Neuronal stem cell (in vitro differentiated cells): ENCODE measurements at places on chromosomes 12 and 14.

DNA sequence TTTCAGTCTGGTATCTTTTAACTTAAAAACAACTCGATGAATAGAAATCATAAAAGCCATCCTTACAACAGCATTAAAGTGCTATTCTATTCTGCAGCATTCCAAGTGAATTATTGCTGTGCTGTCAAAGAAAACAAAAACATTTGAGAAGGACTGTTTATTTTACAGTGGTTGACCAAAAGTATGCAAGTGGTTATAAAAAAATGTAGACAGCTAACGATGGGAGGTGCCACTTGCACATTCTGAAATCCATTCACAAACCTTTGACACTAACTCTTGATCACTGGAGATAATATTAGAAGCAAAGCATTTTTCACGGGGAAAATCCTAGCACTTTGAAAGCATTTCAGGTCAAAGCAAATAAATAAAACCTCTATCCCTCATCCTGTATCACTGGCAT lies 55.6 kb downstream of the HMGA2 start:
- no peak for DNase-seq

DNA sequence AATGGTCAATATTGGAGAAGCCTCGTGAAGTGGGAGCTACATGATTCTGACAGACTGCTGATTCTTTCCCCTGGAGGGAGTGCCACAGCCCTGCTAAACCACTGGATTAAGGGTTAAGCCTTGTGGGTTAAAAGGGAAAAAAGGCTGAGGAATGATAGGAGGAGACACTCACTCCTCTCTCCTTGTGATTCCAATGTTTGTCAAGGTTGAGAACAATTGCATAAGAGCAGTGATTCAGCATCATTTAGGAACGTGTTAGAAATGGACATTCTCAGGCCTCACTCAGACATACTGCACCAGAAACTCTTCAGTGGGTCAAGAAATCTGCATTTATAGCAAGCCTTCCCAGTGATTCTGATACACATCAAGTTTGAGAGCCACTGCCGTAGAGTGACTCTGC lies 87.8 kb upstream of the GZMB start:
- no peak for DNase-seq

GRCh38 chr14:93951635-93952540 lies 24.5 kb downstream of the ASB2 start:
- DNase-seq, result no peak

DNA sequence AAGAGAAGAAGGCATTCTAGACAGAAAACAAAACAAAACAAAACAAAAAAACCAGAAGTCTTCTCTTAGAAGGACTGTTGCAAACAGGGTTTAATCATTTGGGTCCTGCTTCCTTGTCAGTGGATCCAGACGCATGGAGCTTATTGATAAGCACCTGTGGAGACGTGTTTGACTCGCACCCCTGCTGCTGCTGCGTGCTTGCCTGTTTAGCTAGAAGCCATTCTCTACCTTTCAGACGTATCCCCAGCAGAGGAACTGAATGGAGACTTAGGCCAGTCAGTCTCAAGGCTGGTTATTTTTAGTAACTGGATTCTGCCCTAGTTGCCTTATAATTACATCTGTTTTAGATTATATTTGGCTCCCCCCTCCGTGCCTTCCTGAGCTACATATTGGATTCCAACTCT lies 186.1 kb upstream of the EEA1 start:
- no peak for DNase-seq

DNA sequence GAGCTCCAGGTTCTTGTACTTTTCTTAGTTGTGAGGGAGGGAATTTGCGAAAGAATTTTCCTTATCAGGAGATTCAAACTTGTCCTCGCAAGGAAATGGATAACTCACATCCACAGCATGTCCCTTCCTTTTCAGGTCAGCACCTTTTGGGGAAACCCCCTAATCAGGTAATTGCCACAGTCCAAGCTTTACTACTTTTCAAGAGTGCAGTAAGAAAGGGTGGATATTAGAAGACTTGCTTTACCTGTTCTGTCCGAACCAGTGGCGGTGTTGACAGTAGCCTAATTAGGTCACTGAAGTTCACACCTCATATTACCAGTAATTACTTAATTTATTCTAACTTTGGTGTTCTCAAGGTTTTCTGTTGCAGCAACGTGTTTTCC lies 6.7 kb upstream of the C12orf50 start:
- DNase-seq, result no peak

- DNase-seq, result peak; percentile 53
These were observed at the start of gene PLXNC1 for GRCh38 chr12:94147991-94148738. Gene PLXNC1 (plus strand): TSS chr12:94148577. CDS start chr12:94148972, 395 bp downstream.

DNA sequence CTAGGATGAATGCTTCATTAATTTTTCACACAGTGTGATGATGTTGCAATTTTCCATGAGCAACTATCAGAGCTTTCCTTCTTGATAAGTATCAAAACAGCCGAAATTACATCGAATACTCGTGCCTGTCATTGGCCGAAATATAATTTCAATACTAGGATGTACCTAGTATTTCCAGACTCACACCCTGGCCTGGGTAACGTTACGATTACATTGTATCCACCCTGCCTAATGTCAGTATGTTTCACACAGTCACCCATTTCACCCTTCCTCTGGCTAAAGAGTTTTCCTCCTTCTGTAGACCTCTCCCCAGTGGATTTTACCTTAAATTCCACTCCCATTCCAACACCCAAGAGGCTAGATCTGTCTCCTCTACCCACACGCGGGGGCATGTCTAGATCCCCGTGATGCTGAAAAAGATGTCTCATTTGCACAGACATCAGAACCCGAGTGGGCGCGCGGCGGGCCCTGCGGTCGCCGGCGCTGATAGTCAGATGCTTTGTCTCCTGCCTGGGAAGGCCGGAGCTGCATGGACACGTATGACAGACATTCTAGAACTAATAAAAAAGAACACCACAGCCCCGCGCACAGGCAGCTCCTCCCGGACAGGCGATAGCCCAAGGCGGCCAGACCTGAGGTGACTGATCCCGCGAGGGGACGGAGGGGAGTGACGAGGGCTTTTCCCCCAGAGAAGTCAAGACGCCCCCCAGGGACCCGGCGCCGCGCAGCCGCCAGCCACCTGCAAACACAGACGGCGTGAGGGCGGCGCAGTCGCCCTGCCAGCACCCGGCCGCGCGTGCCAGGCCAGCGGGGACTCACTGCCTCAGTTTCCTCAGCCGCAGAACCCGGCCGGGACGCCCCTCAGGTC lies 723 bp downstream of the KIF21A start:
- peak; percentile 29 for DNase-seq

GRCh38 chr14:100388103-100389054 lies 65.2 kb downstream of the SLC25A47 start:
- no peak for DNase-seq

DNA sequence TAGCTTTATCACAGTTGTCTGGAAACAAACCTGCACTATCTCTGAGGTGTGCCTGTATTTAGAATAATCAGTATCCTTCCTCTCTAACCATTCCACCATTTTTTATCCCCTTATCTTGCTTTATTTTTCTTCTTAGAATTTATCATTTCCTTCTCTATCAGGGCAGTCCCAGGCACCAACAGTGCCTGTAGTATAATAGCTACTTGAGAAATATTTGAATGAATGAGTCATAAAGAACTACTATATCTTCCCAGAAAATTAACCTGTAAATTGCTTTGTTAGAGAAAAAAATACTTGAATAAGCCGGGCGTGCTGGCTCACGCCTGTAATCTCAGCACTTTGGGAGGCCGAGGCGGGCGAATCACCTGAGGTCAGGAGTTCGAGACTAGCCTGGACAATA lies 21.2 kb upstream of the FOXJ2 start:
- no peak for DNase-seq

- no peak for DNase-seq
These were observed 91.4 kb upstream of the CPM start for GRCh38 chr12:69024413-69024812.

- DNase-seq, result no peak
These were observed 39.0 kb downstream of the GPR68 start for GRCh38 chr14:91205459-91205858.

DNA sequence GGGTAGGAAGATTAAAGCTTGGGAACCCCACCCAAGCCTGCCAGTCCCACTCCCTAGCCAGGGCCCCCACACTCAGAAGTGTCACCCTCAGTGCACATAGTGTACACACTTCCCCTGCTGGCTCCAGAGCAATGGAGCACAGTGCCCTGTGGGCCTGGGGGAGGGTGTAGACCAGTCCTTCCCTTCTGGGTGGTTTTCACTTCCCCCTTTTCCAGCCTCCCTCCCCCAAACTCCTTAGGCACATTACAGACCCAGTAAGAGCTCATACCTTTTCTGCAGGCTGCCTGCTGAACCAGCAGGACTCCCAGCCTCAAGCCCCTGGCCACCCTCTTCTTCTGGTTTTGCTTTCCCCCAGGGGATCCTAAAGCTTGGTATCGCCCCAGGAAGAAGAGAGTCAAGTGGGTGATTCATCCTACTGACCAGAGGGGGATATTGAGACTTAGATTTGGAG lies at the start of gene ZNF385A:
ZNF385A (minus strand) TSS at position 143 of the 451 bp plus-strand sequence. CDS start 219 bp downstream, outside the sequence.
- DNase-seq, result no peak

DNA sequence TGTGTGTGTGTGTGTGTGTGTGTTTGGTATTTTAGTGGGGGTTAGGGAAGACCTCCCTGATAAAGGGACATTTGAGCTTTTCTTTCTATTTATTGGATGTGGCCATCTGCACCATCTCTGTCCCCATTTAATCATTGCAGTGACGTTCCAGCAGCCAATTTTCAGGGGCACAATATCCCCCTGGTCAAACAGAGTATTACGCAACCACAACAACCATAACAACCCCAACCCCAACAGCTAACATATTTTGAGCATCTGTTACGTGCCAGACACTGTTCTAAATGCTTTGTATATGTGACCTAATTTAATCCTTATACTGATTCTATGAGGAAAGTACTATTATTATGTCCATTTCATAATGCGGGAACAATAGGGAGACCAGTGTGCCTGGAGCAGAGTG lies 87.4 kb downstream of the TTC8 start:
- no peak for DNase-seq

GRCh38 chr12:99131751-99132199 lies 486.7 kb downstream of the APAF1 start:
- peak; percentile 76 for DNase-seq

DNA sequence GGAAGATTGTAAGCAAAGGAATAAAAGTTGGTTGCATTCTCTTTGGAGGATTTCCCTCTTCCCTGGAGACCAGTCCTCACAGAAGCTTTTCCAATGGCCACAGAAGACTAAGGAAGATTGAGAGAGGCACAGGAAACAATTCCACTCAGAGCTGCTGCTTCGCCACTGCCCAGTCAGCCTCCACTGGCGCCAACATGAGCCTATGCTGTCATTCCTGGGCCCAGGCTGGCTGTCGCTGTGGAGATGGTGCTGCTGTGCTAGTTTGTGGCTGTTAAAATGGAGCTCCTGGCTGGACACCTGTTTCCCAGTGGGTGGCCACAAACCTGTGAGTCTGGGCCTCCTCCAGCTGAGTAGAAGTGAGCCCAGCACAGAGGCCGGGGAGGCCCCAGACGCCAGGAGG lies 6.6 kb downstream of the P2RX7 start:
- DNase-seq, result no peak

GRCh38 chr14:73694083-73694482 lies 20.1 kb downstream of the PNMA1 start:
- no peak for DNase-seq

DNA sequence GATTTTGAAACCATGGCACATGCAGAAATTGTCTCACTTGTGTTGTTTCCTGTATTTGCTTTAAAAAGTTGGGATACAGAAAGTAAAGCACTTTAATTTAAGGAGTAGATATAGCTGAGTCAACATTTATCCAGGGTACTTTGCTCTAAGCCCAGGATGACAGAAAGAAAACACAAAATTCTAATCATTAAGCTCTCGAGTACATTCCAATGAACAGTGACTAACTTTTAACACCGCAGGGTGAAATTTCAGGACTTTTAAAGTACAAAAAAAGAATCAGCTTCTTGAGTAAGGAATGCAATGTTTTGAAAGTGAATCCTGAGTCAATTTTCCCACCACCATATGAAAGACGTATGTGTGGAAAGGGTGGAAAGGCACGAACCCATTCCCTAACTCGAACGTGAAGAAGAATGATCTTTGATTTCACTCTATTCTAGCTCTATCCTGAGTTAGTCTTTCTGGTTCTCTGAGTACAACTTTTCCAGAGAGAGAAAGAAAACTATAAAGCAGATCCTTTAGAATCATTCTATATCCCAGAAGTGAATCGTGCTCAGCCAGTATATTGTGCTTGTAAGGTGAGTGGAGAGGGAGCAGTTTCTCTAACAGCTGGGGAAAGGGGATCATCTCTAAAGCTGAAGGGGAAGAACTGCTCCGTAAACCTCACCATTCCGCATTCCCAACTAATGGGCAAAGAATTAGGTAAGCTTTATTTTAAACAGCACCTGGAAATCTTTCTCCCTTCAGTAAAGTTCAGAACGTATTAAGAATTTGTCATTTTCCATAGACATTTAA lies 779.0 kb upstream of the FLRT2 start:
- DNase-seq, result no peak

DNA sequence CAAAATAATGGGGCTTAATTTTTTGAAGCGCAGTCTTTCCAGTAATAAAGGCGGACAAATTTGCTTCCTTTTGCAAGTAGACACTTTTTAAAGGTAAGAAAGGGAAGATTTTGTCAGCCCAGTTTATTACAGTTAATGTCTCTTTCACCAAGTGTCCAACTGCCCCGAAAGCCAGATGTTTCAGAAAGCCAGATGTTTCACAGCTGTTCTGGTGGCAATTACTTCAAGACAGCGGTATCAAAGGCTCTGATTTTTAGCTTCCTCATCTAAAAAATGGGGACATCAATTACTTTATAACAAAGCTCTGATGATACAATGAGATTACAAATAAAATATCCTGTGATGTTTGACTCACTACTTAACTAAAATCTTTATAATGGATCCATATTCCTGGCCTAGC lies 1.0 kb downstream of the WBP11 start:
- no peak for DNase-seq

DNA sequence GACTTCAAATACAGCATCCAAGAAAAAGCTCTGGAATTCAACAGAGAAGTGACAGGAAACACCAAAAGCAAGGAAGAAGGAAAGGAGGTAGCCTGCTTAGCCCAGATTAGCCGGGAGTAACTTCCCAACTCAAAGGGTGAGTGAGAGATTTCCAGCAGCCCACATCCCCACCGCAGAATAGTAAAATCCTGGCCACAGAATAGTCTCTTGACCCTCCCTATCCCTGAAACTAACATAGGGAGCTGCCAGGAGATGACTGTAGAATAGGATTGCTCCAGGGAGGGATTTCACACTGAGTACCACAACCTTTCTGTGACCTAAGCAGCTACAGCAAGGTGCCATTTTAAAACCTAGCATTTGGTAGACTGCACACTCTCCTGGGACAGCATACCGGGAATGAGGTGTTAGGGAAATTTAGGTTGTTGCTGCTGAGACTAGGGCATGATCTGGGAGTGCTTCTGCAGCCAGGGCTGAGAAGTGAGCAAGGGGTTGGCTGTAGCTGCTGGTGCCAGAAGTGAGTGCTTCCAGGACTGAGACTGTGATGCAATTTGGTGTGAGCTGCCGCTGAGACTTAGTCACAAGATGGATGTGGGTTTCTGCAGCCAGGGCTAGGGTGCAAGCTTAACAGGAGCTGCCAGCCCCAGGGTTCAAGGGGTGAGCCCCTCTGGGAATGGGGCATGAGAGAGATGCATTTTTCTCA lies 66.0 kb downstream of the TMTC3 start:
- no peak for DNase-seq
